ENCODE measurements at places on chromosomes 3 and 15.

DNA sequence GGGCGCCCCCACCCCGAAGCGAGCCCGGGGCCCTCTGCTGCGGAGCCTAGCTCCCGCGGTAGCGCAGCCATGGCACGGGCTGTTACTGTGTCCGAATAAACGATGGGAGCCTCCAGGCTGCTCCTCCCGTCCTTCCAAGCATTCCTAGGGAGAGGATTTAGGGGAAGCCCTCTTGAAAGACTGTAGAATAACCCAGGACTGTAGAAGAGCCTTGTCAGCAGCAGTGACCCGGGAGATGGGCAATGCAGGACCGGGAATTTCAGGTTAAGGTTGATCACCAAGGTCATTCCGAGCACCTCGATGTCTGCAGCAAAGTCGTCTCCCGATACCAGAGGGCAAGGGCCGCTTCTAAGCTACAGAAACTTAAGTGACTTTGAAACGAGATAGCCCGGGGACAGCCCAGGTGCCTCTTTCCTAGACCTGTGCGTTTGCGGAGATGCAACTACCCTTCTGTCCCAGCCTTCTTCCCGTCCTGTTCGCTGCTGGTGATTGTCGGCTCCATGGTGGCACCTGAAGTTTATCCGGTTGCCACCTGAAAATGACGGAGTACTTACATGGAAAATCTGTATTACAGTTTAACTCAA lies 753 bp upstream of the MYO5A start:
- no peak for DNase-seq

DNA sequence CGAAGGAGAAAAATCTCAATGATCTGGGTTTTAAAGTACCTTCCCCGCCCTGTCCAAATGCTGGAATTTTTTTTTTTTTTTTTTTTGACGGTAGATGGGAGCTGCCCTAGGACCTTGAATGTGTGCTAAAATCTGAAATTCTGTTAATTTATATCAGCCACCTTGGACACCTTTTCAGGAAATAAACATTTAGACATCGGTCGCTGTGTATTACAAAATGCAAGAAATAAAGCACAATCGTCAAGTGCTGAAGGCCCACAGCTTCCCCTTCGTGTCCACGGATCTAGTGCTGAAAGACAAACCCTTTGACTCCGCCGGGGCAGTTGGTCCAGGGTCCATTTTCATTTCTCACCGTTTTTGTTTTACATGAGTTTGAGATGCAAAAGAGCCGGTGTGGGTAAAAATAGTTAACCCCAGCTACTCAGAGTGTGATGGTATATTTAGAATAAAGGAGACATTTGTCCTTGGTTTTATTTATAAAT lies 90.2 kb upstream of the CHD2 start:
- DNase-seq, result peak; percentile 39

- no peak for DNase-seq
Observed at GRCh38 chr3:127712881-127713771, 40.4 kb downstream of the ABTB1 start.

DNA sequence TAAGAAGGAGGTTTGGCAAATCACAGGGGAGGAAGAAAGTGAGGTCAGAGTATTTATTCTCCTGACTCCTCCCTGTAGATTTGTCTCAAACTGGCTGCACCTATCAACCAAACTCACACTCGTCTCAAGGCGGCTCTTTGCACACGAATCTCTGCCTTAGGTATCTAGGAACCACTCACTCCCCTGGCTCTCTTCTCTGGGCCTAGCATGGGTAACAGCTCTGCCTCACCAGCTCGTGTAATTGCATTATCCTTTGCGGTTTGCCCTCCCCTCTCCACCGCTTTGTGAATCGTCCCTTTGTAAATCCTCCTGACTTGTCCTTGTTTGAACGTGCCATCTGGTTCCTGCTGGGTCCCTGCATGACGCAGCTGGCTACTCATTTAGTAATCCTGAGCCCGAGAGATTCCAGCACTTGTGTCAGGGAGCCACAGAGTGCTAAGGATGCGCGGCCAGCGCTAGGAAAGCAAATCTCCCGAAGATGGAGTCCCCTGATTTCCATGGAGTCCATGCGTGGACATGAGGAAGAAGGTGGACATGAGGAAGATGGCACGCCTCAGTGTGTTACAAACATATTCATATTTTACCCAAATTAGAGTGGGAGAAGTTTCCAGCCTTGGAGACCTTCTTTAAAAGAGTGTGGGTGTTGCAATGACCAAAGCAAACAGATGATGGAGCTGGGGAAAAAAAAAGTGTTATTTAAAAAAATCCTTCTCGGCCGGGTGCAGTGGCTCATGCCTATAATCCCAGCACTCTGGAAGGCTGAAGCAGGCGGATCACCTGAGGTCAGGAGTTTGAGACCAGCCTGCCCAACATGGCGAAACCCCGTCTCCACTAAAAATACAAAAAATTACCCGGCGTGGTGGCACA lies 26.7 kb downstream of the NRROS start:
- DNase-seq, result no peak

GRCh38 chr15:33304924-33305323 lies 5.8 kb upstream of the RYR3 start:
- DNase-seq, result no peak

- DNase-seq, result no peak
Observed at GRCh38 chr3:77412584-77412983, 372.7 kb downstream of the ROBO2 start.

GRCh38 chr15:29103824-29104565 lies 165.6 kb downstream of the NSMCE3 start:
- peak; percentile 25 for DNase-seq

- DNase-seq, result no peak
Observed at GRCh38 chr3:2148561-2149340, 50.1 kb downstream of the CNTN4 start.

GRCh38 chr3:31533169-31534064 lies 692 bp downstream of the STT3B start:
- DNase-seq, result peak; percentile 43

GRCh38 chr3:67866571-67866970 lies 212.2 kb upstream of the SUCLG2 start:
- DNase-seq, result no peak

DNA sequence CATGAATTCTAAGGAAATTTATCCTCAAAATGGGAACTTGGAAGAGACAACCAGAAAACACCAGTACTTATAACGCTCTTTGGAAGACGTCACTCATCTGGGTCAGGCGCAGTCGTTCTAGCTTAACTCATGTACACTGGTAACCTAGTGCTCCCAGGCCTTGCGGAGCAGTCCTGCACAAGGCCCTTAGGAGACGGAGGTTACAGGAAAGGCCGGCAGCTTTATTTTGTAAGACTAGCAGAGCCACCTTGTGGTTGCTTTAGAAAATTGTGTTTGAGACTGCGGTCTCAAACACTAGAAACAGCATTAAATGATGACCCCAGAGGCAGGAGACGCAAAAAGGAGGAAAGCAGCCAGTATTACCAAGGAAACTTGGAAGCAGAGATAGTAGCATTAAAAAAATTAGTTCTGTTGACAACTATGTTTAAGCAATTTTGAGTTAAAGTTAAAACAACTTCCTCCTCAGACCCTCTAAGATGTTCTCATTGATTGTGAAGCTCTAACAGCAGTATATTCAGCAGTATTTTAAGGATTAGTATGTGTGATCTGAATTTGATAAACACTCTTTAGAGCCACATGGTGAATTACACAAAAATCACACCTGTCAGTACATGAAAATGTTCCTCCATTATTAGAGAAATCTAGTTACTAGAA lies 141.9 kb upstream of the C2CD4B start:
- DNase-seq, result peak; percentile 1
